ENCODE measurements at places on chromosomes 7 and 10. TPM values are rescaled to one million over a fixed set of nuclear protein-coding genes. Genes with fewer than 3 reads are reported as not detected.

GRCh38 chr10:93379731-93380575 lies 102.2 kb downstream of the MYOF start:
- H3K4me3 ChIP-seq: no peak overlapping the region
- peak; percentile 45 for DNase-seq
- no peaks in the 10 kb centered on the region for H3K27me3 ChIP-seq

- no peaks in the 10 kb centered on the region for H3K36me3 ChIP-seq
- H3K4me3 ChIP-seq: no peak overlapping the region
- peak; percentile 82 for DNase-seq
- H3K4me1 ChIP-seq: peaks cover 5% of the 10 kb centered on the region
- no peaks in the 10 kb centered on the region for H3K27me3 ChIP-seq
- H3K27ac ChIP-seq: no peak overlapping the region
Measured at GRCh38 chr7:19713676-19714075, 4.8 kb upstream of the POLR1F start.

DNA sequence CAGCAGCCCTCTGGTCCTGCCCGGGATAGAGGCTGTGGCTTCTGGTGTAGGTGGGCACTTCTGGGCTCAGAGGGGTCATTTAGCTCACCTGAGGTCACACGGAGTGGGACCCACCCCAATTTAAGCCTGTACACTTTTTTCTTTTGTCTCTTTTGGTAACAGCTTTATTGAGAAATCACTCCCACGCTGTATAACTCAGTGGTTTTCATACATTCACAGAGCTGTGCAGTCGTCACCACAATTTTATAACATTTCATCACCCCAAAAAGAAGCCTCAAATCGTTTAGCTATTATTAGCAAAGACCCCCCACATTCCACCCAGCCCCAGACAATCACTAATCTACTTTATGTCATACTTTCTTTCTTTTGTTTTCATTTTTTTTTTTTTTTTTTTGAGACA lies 62.3 kb downstream of the LHPP start:
- no peaks in the 10 kb centered on the region for H3K36me3 ChIP-seq
- no peak for DNase-seq
- H3K27ac ChIP-seq: no peak overlapping the region
- no peak overlapping the region for H3K4me3 ChIP-seq
- H3K4me1 ChIP-seq: peaks cover 4% of the 10 kb centered on the region

The SYT15B gene
- 0.06 TPM for total RNA-seq

DNA sequence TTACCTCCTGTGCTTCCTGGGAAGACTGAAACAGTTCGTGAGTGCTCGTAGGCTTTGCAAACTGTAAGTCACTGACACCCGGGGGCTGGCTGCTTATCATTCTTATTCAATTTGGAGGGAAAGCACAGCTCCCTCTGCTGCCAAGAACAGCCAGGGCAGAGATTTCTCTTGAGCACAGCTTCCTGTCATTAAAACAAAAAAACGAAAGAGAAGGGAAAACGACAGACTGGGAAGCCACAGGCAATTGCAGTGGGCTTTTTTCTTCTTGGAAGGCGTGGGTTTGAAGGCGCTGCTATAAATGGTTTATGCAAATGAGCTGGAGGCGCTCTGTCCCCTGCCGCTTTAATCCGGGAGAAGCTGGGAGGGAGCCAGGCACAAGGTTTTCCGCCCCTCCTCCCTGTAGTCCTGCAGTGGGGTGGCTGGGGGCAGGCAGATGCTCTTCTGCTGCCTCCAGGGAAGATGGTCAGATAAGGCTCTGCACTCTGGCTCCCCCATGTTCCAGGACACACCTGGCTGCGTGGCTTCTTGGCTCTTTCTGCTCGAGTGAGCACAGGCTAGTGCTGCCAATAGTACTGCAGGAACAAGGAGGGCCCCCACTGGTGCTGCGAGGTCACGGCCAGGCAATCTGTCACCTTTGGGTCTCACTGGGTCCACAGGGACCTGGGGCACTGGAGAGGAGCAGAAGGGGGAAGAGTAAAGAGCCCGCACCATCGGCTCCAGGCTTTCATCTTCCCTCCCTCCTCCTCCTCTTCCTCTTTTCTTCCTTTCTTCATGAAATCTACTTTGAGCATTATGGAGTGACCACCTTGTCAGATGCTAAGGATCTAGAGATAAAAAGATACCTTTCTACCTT lies 49.5 kb downstream of the NEURL1 start:
- H3K36me3 ChIP-seq: no peaks in the 10 kb centered on the region
- peaks cover 11% of the 10 kb centered on the region for H3K4me1 ChIP-seq
- DNase-seq: peak; percentile 58
- peak overlapping the region; percentile 63 for H3K4me3 ChIP-seq

GRCh38 chr10:63614371-63614891 lies 93.2 kb downstream of the REEP3 start:
- DNase-seq: no peak
- peaks cover 9% of the 10 kb centered on the region for H3K4me1 ChIP-seq
- H3K27me3 ChIP-seq: no peaks in the 10 kb centered on the region
- H3K36me3 ChIP-seq: peaks cover 15% of the 10 kb centered on the region
- no peak overlapping the region for H3K4me3 ChIP-seq

The ELFN1 gene
- total RNA-seq: 0.75 TPM

- H3K4me1 ChIP-seq: peaks cover 10% of the 10 kb centered on the region
- H3K27me3 ChIP-seq: no peaks in the 10 kb centered on the region
- no peak overlapping the region for H3K27ac ChIP-seq
Measured at GRCh38 chr10:86401588-86402282, 35.1 kb upstream of the GRID1 start.

GRCh38 chr10:119136084-119136483 lies 29.4 kb downstream of the SFXN4 start:
- no peak overlapping the region for H3K4me3 ChIP-seq
- H3K4me1 ChIP-seq: no peaks in the 10 kb centered on the region
- H3K27ac ChIP-seq: no peak overlapping the region
- H3K27me3 ChIP-seq: no peaks in the 10 kb centered on the region
- no peak for DNase-seq

DNA sequence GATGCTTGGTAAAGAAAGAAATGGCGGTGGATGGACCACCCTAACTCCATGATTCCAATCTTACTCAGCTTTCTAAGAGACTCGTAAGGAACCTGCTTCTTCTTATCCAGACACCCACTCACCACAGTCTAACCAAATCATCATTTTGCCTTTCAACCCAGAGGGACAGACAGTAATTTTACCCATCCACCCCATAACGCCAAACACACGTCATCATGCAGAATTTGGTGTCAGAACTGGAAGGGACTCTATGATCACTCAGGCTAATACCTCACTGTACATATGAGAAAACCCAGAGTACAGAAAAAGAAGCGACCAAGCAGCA lies 388 bp downstream of the ECD start:
- peaks cover 21% of the 10 kb centered on the region for H3K36me3 ChIP-seq
- peaks cover 24% of the 10 kb centered on the region for H3K4me1 ChIP-seq
- peak overlapping the region; percentile 51 for H3K27ac ChIP-seq
- H3K27me3 ChIP-seq: no peaks in the 10 kb centered on the region
- DNase-seq: no peak

The WNT8B gene
- total RNA-seq: 0.29 TPM

- no peak overlapping the region for H3K4me3 ChIP-seq
- H3K36me3 ChIP-seq: no peaks in the 10 kb centered on the region
- DNase-seq: no peak
- H3K27ac ChIP-seq: no peak overlapping the region
- no peaks in the 10 kb centered on the region for H3K4me1 ChIP-seq
Measured at GRCh38 chr10:48589266-48589665, 15.6 kb downstream of the ARHGAP22 start.

The PRLHR gene
- not detected for total RNA-seq

The PALD1 gene
- 0.80 TPM for total RNA-seq

- H3K27ac ChIP-seq: no peak overlapping the region
- H3K4me1 ChIP-seq: peaks cover 13% of the 10 kb centered on the region
- H3K27me3 ChIP-seq: no peaks in the 10 kb centered on the region
- no peak for DNase-seq
- no peaks in the 10 kb centered on the region for H3K36me3 ChIP-seq
Measured at GRCh38 chr7:36181668-36182067, 28.6 kb downstream of the EEPD1 start.

The DPCD gene
- total RNA-seq: 44.2 TPM

The HMX2 gene
- total RNA-seq: not detected
